Aortic smooth muscle cell (primary cell): ENCODE measurements at places on chromosomes 3 and 15. TPM values are rescaled to one million over a fixed set of nuclear protein-coding genes. Genes with fewer than 3 reads are reported as not detected.

Gene CNTN3
- 3.4 and 14.7 TPM in 2 replicates for total RNA-seq

Gene GOLGA8K
- total RNA-seq = 0.31 and 0.40 TPM in 2 replicates

Gene QTRT2
- total RNA-seq = 17.7 and 21.7 TPM in 2 replicates

Gene BOC
- 2.3 and 5.0 TPM in 2 replicates for total RNA-seq

Gene CLDN18
- not detected in 2 replicates for total RNA-seq
